ENCODE measurements at places on chromosomes 1 and 21.

GRCh38 chr1:217968085-217968484, 317.0 kb upstream of the RRP15 start:
- no peak for DNase-seq

- DNase-seq = no peak
These were observed 58.9 kb downstream of the ERG start for GRCh38 chr21:38439426-38439825.

DNA sequence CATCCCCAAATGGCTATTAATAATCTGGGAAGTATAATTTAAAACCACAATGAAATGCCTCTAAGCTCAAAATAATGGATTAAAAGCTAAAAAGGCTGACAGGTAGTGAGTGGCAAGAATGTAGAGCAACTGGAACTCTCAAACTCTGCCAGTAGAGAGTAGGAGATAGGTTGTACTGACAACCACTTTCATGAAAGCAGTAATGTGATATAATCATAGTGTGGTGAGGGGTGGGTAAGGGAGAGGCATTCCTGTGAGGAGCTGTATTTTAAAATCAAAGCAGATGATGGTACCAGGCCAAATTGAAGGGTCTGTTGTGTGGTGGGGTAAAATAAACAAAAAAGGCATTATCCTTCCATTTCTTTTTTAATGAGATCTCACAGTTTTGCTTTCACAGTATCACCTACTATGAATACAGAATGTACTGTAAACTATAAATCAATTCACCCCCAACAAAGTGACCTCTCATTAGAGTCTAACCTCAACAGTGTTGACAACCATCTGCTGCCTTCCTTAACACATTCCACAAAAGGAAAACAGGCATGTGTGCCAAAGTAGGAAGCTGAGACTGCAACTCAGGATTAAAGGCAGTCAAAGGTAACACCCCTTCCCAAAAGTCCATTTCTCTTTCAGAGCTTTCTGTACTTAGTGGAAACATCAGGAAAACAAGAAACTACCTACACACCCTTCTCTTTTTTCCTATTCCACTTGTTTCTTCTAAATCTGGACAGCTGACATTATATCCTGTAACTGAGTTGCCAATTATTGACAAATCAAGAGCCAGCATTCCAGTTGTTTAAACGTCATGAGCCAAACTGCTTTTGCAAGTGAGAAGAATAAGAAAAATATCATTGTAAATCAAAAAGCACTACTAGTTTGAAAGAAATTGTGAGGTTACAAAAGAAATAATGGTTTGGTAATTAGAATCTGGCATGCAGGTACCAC, 130.8 kb downstream of the FAF1 start:
- DNase-seq = no peak

DNA sequence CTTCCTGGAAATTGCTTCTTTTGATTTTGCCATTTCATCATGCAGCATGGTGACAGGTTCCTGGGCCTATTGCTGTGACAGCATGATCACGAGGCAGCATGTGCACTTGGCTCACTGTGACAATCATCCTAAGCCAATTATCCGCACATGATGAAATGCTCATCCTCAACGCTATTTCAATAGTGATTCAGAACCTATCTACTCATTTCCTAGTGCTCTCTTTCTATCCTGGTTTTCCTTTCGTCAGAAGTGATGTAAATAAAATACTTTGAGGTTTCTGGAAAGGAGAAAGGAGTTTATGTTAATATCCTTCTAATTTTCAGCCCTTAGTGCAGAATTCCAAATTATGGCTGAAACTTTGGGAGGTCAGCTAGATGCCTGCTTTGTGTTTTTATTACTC, 110.6 kb upstream of the ADAMTS5 start:
- no peak for DNase-seq

DNA sequence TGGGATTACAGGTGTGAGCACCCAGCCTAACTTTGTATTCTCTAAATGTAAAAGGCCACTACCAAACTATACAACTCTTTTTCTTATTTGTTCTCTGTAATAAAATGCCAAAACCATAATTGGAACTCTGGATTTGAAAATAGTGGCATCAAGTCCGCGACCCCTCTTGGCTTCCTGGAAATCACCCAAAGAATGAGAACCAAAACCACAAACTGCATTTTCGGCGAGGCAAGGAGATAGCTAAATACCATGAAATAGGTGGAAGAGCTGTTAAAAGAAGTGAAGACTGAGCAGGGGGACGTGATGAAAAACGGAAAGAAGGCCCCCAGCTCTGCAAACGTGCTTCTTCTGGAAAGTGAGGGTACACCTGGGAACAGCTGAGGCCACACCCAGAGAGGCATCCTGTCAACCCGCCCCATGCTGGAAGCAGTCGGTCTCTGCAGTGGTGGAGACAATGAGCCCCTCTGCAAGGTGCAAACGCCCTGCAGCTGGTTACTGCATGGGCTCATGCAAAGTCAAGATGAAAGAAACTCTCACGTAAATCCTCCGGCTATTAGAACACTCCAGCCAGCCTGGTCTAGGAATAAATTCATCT, 22.5 kb downstream of the VPS26C start:
- DNase-seq = no peak

DNA sequence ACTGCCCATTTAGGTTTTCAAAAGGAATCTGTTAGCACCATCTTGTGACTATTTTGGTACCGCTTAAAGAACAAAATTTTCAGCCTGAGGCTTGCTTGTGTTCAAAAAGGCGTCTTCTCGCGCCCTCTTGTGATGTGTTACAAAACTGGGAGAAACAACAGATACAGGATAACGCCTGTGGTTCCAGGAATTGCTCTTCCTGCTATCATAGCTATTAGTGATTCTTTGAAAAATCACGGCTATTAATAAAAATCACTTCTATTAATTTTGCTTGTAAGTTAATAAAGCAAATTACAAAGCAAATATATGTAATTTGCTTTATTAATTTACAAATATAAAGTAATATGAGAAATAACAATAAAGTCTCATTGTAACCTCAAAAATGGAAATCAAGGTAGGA, 82.2 kb upstream of the ABCD3 start:
- DNase-seq = no peak

DNA sequence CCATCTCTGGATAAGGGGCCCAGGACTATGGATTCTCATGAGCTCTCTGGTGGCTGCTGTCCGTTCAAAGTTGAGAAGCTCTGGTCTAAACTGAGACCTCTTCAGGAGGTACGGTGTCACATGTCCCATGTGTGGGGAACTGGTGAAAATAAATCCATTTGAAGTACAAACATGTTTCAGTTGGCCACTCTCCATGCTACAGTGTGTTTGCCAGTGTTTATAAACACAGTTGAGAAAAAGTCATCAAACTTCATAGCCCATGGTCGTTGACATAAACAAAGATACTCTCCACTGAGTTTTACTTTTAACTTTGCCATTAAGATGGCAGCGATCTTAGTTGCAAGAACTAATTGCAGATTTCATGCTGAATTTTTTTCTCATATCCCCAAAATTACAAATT, 72.8 kb downstream of the PSMG1 start:
- DNase-seq = no peak

DNA sequence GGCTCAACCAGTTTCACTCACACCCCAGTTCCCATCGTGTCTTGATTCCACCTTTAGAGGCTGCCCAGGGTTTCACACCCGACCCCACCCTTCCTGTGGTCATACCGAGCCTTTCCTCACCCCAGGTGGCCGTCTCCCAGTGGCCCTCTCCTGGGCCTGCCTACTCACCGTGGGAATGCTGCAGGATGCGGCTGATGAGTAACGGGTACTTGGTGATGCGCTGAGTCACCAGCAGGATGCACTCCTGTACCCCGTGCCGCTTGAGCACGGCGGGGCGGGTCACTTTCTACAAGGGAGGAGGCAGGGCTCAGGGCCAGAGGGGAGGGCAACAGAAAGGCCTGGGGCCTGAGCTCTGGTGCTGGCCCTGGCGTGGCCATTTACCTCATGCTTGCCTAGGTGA, 16.4 kb downstream of the ARHGEF2 start:
- DNase-seq = no peak
